Stimulated activated CD4-positive, alpha-beta T cell treated with anti-CD3 and anti-CD28 coated beads, Interleukin-2, amount 100 ng/mL, for 48 hours (primary cell): ENCODE measurements at places on chromosomes 13 and 19.

DNA sequence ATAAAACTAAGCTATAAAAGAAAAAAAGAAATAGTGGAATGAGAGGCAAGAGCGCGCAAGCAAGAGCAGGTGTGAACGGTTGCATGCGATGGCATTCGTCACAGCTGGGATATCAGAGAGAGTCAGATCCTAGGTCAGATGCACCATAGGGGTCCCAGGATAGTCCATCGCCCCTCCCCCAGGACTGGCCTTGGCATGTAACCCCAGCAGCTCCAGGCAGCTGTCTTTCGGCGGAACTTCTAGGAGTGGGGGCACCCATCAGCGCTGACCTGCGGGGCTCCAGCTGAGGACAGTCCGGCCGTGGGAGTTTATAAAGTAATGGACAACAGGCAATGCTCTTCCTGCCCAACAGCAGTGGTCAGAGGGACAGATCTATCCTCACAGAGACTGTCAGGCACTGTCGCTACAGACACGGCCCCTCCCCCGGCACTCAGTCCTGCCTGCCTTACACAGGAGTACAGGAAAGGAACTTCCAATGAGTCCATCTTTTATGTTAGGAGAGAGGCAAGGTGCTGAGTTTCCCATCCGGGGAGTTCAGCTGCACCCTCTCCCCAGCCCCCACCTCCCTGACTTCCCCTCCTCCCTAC, 1.4 kb downstream of the SIAH3 start:
- DNase-seq = no peak

DNA sequence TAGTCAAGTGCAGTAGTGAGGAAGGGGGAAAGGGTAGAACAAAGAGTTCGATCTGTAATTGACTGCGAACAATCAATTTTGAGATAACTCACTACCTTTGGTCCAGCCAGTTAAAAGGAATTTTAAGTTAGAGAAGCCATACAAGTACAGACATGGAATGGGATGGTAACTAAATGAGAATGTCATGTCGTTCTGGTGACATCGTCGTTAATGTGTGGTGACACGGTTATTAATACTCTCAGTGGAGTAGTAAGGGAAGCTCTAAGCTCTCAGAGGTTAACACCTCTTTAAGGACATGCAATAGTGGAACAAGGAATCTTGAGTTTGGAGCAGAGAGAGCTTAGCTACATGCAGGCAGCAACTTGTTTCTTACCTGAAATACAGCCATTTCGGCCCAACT, 154.9 kb upstream of the KLF12 start:
- no peak for DNase-seq

- DNase-seq = no peak
Observed at GRCh38 chr19:28511655-28512054, 701.3 kb downstream of the UQCRFS1 start.

DNA sequence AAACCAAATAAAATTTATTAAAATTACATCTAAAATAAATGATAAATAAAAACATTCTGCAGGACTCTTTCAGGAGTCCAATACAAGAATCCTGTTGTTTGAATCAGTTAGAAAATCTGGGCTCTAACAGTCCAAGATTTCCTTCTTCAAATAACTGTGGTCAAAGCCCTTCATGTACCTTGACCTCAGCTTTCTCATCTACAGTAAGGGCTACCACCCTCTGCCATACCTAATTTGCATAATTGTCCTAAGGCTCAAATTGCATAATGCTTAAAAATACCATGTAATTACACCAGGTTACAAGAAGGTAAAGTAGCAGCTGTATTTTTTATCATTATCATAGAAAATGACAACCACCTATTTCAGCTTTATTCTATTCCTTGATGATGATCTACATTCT, 54.3 kb downstream of the XPO4 start:
- no peak for DNase-seq

- DNase-seq = peak; percentile 23
Observed at GRCh38 chr19:4676955-4677731, 7.0 kb upstream of the MYDGF start.

DNA sequence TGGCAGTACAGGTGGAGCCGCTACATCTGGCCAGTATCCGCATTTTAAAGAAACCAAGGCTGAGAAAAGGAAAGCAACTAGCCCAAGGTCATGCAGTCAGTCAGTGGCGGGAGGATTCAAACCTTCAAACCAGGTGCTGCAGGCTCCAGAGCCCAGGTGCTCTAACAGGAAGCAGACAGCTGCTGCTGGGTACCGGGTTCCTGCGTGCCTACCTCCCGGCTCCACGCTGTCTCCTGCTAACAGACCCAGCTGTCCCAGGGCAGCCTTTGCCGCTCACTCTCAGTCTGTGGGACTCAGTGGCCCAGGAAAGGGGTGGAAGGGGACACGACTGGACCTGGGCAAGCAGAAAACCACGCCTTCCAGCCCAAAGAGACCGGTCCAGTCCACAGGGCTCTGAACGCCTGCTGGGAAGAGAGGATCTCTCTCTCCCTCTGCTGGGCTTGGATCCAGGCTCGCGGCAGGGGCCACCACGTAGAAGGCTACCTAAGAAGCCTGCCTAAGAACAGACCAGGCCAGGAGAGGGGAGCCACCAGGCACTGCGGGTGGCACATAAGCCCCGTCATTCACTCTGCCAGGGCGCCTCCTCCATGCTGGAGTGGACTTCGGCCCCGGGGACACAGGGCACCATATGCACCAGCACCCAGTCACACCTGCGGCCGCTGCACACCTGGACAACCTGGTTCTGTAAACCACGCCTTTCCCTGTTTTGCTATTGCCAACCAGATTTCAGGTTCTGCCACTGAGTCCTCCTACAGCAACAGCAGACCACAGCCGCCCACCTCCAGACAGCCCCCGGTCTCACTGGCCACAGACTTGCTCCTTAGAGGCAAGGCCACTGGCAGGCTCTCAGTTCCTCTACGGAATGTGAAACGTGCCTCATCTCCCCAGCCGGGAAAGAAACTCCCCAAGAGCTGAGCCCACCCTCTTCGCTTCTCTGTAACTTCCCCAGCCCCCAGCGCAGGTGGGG, 4.6 kb downstream of the DAPK3 start:
- no peak for DNase-seq

DNA sequence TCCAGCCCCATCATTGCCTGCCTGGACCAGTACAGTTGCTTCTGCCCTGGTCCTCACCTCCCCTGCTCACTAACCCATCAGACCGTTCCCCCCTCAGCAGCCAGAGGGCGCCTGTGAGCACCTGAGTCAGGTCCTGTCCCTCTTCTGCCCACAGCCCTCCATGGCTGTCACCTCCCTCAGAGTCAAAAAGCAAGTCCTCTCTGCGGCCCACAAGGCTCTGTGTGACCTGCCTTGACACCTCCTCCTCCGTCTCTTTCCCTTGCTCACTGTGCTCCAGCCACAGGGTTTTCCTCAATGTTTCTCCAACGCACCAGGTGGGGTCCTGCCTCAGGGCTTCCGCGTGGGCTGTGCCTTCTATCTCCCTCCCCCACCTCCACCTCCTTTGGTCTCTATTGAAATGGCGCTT, 29.4 kb upstream of the PTPRS start:
- DNase-seq = peak; percentile 67

GRCh38 chr19:3440082-3440481, 40.2 kb downstream of the SMIM24 start:
- peak; percentile 51 for DNase-seq

GRCh38 chr13:59750860-59751259, 412.9 kb downstream of the DIAPH3 start:
- no peak for DNase-seq

GRCh38 chr19:5204212-5204611, 136.4 kb downstream of the PTPRS start:
- DNase-seq = no peak

DNA sequence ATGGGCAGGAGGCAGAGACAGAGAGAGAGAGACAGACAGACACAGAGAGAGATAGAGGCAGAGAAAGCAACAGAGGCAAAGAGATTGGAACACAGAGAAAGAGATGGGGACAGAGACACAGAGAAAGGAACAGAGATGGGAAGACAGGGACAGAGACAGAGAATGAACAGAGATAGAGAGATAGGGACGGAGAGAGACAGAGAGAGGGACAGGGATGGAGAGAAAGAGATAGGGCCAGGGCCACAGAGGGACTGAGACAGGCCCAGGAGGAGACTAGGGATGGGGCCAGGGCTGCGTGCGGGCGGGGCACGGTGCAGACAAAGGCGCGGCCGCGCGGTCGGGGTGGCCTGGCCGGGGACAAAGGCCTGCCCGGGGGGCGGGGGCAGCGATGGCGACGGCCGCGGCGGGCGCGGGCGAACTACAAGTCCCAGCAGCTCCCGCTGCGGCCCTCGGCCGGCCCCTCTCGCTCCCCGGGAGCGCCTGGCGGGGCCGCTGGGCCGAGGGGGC, at the start of gene ZNF358:
Gene ZNF358 (plus strand): TSS at position 459 of the 507 bp plus-strand sequence. CDS start 3,140 bp downstream, outside the sequence.
- no peak for DNase-seq

GRCh38 chr19:58351990-58352755, 1.1 kb downstream of the A1BG start:
- no peak for DNase-seq

- DNase-seq = no peak
Observed at GRCh38 chr19:548886-549830, 5.3 kb downstream of the GZMM start.

- no peak for DNase-seq
Observed at GRCh38 chr19:34265221-34265650, 10.9 kb downstream of the GARRE1 start.

GRCh38 chr13:65926750-65927171, 1303.4 kb downstream of the PCDH9 start:
- DNase-seq = no peak

DNA sequence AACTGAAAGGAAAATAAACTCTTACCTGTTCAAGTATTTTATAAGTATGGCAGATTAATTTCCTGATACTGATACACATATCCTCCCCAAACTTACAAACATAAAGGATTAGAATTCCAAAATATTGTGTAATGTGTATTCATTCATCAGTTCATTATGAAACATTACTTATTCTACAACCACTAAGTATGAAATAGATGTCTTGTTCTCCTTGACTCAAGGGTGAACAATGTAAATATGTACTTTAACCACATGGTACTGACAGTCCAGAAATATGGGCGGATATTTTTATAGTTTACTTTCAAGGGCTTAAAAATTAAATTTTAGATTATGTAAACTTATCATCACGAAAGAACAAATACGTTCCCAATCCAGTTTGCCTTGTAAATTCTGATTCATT, 334.0 kb downstream of the LIG4 start:
- no peak for DNase-seq

DNA sequence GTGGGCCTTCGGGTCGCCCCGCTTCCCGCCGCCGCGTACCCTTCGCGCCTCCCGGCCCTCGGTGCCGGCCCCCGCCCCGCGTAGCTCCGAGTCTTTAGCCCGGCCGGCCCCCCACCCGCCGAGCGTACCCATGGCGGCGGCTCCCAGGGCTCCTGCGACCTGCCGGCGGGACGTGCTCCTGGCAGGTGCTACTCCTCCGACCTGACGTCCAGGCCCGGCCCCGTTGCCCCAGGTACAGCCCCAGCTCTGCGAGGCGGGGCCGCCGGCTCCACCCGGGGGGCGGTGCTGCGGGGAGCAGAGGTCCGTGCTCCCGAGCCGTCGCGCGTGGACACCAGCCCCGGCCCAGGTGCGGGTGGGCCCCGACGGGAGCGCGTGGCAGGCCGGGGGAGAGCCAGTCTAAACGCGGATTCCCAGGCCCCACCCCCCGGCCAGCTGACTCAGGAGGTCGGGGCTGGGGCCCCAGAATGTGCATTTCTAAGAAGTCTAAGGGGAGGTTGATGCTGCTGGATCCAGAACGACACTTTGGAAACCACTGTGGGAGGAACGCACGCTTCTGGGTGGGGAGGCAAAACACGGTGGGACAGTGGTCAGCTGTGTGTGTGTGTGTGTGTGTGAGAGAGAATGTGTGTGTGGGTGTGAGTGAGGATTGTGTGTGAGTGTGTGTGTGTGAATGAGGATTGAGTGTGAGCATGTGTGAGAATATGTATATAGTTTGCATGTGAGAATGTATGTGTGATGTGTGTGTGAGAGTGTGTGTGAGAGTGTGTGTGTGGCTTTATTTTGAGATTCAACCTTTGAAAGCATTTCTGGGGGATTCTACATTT, at the start of gene SLC15A1:
Gene SLC15A1 (minus strand): TSS at position 206 of the 824 bp plus-strand sequence. CDS start 74 bp downstream, at position 132.
- no peak for DNase-seq

- no peak for DNase-seq
Observed at GRCh38 chr13:95315752-95316151, 14.5 kb upstream of the ABCC4 start.

DNA sequence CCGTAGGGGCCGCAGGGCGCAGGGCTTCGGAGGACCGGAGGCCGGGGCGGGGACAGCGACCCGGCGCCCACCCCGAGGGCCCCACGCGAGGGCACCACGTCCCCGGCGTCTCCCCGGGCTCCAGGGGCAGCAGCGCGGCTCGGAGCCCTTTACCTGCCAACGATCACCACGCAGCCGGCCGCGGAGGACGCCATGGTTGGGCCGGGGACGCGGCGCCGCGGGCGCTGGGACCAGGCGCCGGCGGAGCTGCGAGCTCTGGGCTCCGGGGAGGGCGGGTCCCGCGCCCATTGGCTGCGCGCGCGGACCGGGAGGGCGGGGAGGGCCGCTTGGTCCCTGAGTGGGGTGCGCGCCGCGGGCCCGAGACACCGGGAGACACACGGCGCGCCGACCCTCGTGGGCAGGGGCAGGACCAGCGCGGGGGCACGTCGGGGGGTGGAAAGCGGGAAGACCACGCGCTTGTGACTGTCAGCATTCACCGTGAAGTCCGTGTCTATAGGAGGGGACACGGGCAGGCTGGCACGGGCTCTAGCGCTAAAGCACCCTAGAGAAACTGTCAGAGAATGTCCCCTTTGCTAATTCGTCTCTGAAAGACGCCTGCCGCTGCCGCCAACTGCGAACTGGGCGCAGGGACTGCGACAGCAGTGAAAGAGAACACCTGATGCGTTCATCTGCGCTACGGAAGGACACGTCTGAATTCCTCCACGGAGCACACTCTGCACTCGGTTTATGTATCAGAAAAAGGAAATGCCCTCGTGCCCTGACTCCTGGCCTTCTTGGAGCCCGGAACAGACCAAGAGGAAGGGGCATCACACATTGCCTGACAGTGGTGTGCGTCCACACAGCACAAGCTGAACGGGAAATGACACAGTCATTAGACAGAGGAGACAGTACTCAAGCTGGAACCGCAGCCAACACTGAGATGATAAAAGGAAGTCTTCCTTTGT, at the start of gene CRYL1:
Gene CRYL1 (minus strand): TSS at position 257 of the 944 bp plus-strand sequence. CDS start 63 bp downstream, at position 194.
- DNase-seq = peak; percentile 66

GRCh38 chr19:52599241-52599640, 29.2 kb downstream of the ZNF701 start:
- no peak for DNase-seq

DNA sequence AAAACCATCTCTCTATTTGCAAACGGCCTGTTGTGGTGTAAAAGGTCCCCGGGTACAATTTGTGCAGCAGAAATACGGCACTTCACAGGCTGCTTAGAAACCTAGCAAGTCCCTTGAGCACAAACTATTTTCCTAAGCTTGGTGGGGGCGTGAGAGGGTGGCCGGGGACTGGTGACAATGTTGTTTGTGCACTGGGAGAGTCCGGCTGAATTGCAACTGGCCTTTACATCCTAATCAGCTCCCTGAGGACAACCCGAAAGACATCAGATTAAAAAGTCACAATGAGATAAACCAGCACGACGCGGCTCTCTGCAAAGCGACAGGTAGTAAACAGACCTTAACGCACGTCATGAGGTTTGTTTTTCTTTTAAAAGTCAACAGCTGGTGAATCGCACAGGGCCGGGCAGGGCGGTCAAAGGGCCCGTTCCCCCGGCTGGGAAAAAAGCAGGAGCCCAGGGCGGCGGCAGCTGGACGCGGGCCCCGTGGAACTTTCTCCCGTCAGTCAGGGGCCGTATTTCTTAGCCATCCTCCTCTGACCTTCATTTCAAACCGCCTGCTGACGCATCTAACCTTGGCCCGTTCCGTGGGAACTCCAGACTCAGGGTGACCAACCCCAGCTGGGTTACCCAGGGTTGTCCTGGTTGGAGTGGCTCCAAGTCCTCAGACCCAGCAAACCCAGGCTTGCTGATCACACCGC, 112.3 kb downstream of the GADD45B start:
- DNase-seq = no peak
